ENCODE measurements at places on chromosomes 2 and 18.
A peak's percentile ranks its signal among the peaks of the same experiment; 100 is the strongest.

DNA sequence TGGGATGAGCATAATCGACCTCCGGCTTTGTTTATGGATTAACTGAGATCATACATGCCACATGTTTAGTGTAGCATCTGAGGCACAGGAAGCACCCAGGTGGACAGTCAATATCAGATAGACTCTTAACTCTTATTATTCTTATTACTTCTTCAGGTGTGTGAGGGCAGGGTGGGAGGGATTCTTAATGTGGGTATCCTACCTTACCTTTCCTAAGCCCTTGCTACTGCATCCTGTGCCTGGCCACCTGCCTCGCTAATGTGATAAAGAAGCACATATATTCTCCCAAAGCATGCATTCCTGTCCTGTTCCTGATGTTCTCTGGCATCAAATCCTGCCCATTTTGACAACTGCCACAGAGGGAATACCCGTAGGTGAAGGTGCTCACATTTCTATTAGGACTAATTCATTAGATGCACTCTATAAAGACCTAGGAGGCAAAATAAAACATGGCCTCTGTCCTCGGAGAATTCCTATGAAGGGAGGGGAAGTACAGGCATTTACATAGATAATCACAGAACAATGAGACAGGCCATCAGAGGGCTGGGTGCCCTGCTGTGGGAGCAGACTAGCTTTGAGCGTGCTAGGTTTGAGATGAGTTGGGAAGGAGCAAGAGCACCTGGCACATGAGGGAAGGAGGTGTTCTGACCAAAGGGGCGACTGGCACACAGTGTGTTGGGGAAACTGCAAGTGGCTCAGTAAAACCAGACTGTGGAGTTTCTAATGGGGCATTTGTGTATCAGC is 19.5 kb upstream of the CELF4 start:
- DNase-seq, result no peak

GRCh38 chr18:23616258-23616657 is 30.0 kb upstream of the NPC1 start:
- DNase-seq, result no peak

DNA sequence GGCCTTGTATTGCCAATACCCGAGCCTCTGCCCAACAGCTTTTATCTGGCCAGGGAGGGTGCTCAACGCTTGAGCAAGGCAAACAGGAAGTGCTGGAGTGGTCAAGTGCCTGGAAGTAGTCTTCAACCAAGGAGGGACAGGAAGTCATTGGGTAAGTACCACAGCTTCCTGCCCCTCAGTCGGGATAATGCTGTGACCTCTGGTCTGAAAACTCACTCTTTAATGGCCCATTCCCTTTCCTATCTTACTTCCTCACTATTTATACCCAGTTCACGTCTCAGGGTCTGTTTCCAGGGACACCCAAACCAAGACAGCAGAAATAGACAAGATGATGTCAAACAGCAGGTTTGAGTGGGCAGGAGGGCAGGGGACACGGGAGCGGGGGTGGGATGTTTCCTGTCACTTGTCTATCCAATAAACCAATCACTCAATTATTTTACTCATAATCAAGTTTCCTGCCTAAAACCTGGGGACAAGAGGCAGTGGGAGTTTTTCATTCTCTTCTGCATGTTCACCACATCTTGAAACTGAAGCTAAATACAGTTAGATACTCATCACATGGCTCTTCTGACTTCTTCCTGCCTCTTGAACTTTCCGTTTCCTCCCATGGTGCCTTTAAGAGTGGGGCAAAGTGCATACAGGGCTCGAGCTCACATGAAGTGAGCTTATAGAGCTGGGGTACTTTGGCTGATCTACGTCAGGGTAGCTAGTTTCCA is 68.9 kb upstream of the CAB39 start:
- peak; percentile 82 for DNase-seq

DNA sequence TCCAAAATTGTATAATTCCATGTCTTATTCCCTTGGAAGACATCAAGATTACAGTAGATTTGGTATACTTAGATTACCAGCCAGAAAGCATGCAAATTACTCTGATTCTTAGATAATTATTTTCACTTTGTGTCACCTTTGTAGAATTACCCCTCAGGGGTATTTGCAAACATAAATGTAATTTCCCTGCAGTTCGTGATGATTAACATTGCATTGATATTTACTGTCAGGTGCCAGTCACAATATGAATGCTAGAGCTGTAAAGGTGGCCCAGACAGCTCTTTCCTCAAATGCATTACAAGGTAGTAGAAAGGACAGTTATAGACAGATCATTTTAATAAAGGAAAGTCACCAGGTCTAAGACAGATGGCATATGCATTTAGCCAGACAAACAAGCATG is 1537.5 kb upstream of the PIK3C3 start:
- no peak for DNase-seq

DNA sequence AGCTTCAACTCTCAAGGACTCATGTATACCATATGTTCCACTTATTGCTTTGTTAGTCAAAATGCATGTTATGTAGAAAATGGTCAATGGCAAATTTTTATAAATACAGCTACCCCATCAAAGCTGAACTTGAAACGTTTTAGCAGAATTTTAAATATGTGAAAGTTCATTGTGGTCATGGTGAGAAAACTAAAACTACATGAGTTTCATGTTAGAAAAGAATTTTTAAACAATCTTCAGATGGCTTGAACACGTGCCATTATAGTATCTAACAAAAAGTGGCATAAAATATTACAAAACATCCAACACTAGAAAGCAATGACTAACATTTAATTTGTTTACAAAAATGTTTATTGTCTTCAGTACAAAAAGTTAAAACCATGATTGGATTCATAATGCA is 246.0 kb upstream of the KCNJ3 start:
- DNase-seq, result no peak

DNA sequence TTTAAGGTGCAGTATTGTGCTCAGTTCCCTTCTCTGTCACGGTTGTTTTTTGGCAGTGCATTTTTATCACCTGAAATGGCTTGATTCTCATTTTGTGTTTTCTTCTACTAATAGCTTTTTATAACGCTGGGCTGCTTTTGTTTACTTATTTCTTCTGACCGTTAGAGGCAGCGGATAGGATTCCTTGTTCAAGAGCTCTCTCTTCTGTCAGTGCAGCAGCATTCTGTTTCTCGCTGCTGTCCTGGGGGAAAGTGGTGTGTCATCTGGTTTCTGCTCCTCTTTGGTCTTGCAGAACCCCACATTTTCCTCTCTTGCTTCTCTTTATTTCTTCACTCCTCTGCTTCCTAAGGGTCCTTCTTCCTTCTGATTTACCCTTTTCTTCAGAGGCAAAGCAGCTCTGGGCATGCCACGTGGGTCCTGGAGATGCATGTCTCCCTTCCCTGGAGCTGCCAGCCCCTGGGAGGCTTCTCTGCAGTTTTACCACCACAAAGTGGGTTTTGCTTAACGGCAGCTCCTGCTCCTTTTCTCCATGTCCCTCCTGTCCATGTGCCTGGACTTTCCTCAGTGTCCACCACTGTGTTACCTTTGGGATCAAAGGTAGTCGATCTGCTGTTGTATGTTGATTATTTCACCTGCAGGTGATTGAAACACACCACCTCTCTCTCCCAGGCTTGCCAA is 47.3 kb upstream of the SNTG2 start:
- no peak for DNase-seq

DNA sequence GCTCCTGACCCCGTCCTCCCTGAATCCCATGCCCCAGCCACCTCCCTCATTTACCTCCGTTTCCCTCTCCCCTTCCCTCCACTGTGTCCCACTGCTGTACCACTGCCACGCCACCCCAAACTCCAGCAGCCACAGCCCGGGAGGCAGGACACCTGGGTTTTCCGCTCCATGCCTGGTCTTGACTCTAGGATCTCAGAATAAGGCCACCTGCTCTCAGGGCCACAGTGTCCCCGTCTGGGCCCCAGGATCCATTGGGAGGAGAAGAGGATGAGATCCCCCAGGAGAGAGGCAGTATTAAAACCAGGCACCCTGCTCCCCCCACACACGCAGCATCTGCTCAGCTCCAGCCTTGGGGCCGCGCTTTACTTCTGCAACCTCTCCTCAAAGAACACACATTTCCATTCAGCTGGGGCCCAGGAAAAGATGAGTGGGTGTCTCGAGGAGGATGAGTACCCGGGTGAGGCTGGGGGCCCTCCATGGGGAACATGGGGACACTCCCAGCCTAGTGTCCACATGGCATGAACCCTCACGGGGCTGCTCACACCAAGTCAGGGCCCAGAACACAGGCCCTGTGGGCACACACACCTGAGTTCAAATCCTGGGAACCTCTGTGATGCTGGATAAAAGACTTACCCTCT is 32.8 kb upstream of the TNS1 start:
- no peak for DNase-seq

- DNase-seq, result no peak
Measured at GRCh38 chr2:224772494-224772893, 56.3 kb upstream of the CCDC195 start.

DNA sequence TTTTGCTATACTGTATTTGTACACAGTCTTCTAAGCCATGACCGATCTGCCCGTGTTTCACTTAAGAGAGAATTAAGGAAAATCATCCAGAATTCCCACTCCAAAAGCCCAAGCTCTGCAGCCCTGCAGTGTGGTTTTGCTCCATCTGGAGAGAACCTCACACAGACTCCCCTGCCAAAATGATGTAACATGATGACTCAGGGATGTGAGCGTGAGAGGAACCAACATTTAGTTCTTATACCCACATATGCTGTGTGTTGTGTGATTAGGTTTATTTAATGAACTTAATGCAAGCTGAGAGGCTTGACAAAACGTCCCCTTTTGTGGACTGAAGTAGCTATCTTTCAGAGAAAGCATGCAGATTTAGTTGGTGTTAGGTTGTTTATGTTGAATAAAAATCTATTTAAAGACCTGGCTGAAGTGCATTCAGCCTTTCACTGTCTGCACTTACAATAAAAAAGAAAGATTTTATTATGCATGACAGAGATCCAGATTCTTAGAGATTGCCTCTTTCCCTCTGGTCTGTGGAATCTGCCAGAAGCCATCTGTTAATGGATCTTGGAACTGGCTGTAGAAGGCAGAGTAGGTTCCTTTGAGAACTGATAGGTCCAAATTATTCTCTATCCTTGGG is 6.3 kb downstream of the RAB12 start:
- no peak for DNase-seq

- DNase-seq, result no peak
Measured at GRCh38 chr18:27964811-27965210, 212.1 kb downstream of the CDH2 start.

DNA sequence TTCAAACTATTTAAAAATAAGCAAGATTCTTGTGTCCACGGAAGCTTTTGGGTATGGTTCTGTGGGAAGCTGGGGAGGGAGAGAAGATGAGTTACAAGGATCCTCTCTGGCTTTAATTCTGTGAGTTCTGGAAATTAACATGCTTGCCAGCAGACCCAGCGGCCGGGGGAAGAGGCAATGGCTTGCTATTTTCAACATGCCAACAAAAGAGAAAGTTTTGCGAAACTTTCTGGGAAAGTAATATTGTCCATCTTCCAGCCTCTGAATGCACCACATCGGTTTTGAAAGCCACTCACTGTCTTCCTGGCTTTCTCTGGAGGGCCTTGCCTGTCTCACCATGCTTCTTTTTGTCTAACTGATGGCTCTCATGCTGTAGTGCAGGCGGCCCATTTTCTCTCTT is 85.7 kb downstream of the EN1 start:
- no peak for DNase-seq

GRCh38 chr2:15643791-15644585 is 52.3 kb downstream of the DDX1 start:
- DNase-seq, result no peak

GRCh38 chr18:9209279-9209678 is 72.7 kb downstream of the ANKRD12 start:
- DNase-seq, result no peak

GRCh38 chr2:207727261-207727660 is 15.8 kb downstream of the CCNYL1 start:
- no peak for DNase-seq

- no peak for DNase-seq
Measured at GRCh38 chr2:172878260-172878659, 142.6 kb downstream of the RAPGEF4 start.

GRCh38 chr2:239826376-239826775 is 198.8 kb downstream of the NDUFA10 start:
- no peak for DNase-seq

DNA sequence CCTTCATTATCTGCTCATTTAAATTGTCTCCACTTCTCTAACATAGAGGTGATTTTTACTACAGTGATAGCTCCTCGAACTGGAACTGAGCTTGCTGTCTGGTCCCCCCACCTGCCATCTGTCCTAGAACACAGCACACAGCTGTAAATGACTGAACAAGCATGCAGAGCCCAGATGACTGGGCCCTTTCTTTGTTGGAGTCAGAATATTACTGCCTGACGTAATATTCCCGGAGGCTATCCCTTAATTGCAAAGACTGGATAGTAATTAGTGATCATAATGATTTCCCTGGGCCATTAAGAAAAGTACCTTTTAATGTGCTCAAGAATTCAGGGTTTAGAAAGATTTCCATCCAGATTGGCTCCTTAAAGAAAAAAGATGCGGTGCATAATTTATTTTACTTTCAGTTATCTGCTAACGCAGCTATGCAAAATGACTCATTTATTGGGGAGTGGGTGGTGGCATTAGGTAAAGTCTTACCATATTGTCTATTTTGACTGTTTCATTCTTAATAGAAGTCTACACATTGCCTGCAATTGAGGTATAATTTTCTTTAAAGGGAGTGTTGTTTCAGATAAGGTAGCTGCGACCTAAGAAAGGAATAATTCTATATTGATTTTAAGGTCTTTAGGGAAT is 84.4 kb downstream of the MAP4K4 start:
- DNase-seq, result peak; percentile 33

DNA sequence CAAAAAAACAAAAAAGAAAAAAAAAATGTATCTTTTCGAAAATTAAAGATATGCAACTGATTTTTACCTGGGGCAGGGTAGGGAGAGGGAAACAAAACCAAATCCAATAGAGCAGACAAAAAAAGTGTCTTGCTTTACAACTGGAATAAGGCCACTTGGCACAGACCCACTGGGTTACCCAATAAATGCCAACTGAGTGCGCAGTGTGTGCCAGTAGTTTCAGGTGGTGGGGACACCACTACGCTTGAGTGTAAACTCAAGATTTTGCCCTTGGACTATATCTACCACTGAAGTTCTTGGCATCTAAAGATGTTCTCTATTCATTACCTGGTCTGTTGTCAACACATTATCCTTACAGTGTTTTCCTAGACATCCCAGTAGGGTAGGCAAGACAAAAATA is 16.3 kb downstream of the VPS4B start:
- no peak for DNase-seq

DNA sequence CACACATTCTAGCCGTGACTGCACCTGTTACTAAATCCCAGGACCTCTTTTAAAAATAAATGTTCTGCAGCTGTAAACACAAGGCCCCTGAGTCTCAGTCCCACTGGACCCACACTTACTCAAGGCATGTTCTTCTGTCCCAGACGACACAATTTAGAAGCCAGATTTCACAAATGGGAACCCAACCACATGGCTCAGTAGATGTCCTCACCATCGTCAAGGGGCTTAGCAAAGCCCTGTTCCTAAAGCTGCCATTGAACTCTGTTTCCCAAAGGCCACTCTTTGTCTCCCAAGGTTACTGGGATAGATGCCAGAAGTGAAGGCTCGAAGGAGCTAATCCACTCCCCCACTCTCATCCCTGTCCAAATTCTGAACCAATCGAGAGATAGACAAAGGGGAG is 301.0 kb downstream of the GALR1 start:
- no peak for DNase-seq

GRCh38 chr2:128311755-128312341 is 6.8 kb downstream of the HS6ST1 start:
- DNase-seq, result peak; percentile 1

Measured in stimulated activated CD4-positive, alpha-beta T cell treated with anti-CD3 and anti-CD28 coated beads, Interleukin-15, amount 100 ng/mL, for 24 hours (primary cell).